ENCODE measurements at places on chromosomes 2 and 18.

DNA sequence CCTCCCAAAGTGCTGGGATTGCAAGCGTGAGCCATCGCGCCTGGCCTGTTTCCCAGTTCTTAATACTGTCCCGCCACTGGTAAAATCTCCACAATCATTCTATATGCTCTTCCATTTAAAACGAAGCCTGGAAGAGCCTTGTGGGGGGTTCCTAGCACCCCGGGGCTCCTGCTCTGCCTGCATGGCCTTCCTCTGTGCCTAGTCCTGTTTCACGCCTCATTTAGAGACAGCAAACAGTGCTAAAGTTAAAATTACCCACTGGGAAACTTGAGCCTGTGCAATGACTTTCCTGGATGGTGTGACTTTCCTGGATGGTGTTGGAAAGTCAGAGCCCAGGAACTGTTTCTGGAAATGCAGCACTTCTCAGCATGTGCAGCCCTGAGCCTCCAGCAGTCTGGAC is 55.0 kb downstream of the INPP5D start:
- DNase-seq: no peak

DNA sequence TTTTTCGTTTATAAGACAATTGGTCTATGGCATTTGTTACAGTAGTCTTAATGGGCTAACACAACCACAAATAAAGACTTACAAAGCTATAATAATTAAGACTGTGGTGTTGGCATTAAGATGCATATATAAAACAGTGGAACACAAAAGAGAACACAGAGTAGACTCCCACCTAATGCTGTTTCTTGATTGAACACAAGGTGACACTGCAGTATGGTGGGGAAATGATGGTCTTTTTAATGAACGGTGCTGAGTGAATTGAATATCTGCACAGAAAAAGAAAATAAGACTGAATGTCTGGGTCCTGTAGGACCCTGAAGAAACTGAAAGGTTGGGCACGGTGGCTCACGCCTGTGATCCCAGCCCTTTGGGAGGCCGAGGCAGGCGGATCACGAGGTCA is 1136.6 kb upstream of the NXPH2 start:
- no peak for DNase-seq

GRCh38 chr2:241853651-241854341 is 4.9 kb downstream of the PDCD1 start:
- DNase-seq: no peak

DNA sequence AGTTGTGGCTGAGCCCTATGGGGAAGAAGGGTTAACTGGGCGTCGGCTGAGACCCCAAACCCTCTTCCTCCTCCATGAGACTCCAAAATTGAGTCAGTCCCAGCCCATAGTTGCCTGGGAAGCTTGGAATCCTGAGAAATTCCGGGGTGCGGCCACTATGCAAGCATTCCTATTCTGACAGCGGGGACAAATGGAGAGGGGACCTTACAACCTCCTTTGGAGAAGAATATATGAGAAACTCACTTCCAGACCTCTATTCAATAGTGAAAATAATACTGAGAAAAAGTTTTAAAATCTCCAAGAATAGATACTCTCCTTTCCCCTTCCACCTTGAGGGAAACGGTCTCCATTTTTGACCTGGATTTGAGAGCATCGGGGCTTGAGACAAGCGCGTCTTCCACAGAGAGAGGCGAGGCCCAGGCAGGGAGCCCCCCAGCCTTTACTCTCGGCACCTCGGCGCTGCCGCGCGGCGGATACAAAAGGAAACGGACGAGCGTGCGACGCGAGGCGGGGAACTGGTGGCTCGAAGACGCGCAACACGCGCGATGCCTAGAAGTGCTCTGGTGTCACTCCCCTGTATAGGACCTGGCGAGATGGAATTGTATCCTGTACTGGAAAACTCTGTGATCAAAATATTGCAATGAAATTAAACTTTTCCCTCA is 11.1 kb downstream of the NR4A2 start:
- DNase-seq: no peak

DNA sequence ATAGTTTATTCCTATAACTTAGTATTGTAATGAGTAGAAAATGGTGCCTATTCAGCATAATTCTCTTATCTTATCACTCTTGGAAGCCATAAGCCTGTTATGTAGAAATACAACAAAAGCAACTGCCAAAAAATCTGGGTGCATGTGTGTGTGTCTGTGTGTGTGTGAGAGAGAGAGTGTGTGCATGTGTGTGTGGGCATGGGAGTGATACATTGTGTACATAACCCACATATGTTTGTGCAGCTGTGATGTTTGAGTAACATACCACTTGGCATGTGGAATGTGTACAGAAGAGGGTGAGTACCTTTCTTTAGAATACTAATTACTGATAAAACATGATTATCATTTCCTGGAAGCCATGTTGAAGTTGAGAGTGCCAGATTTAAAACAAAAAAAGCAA is 642.3 kb upstream of the SYT4 start:
- no peak for DNase-seq

- DNase-seq: no peak
These were observed 24.7 kb downstream of the CAB39 start for GRCh38 chr2:230737300-230737699.

DNA sequence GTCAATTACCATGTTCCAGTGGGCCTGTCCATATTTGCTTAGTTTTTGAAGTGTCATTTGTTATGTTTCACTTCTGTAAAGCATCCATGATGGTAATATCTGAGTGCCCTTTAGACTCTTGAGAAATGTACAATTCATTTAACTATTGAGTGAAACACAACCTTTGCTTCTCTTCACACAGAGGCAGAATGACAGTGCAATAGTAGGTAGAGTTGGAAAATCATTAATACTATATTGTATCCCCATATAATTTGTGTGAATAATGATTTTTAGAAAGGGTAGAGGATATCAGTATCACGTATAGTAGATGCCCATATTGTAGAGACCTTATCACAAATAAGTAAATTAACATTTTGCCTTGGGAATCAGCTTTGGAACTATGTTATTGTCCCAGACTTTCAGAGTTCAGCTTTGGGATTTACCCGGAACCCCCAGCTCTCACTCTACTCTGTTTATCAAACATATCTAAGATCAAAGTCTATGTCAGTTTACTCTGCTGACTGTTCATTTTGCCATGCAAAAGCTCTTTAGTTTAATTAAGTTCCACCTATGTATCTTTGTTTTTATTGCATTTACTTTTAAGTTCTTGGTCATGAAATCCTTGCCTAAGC is 172.7 kb upstream of the NOL4 start:
- no peak for DNase-seq

DNA sequence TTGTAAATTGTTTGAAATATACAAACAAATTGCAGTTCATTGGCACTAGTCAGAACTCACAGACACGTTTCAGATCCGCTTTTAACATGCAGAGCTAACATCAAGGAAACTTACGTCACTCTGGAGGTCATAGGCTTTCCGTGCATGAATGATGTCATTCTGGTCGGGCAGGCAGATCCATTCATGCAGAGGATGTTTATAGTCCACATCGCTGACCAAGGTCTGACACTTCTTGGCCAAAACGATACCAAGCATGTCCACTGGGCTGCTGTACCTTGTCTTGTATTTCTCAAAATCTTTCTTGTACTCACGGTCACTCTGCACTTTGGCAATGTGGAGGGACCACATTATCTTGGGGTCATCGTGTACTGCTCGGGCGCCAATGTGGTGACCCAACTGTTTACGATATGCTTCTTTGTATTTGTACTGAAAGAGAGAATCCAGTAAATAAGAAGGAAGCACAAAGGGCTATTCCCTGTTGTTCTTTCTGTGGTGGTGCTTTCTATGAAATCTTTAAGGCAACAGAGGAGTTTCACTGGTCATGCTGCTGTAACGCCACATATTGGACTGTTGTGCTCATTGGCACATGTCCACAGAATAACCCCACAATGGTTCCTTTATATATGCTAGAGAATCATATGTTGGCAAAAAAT is 114.8 kb downstream of the NEB start:
- DNase-seq: no peak

DNA sequence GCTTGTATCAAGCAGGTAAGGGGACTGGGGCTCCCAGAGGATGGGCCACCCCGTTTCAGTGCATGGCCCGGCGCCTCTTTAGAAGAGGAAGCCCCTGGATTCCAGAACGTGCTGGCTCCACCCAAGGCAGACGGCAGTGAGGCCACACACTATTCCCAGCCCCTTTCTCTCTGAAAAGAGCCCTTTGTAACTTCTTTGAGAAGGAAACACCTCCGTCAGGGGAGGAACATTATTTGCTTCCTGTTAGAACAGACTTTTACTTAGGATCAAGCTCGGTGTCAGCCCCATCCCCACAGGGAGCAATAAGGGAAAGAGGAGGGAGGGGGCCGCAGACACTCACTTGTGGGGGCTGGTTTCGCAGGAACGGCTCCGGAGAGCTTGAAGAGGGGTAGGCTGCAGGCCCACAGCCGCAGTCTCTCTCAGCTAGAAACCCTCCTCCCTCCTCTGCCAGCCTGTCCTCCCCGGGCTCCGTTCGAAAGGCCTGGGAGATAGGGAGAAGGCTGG is 49.6 kb upstream of the RMDN2 start:
- DNase-seq: no peak

DNA sequence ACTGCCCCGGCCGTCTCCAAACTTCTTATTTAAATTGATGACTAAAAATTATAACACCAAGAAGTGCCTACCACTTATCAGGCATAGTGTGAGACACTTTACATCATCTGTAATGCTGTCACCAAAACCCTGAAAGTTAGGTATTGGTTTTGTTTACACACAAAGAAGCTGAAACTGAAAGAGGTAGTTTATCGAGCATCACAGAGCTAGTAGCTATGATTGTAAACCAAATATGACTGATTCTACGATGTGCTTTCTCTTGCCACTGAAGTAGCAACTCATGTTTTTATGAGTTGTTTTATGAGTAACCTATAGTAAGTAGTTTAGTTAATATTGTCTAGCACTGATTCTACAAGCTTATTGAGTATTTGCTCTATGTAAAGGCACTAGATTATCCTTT is 31.5 kb downstream of the DYNC1I2 start:
- DNase-seq: no peak

DNA sequence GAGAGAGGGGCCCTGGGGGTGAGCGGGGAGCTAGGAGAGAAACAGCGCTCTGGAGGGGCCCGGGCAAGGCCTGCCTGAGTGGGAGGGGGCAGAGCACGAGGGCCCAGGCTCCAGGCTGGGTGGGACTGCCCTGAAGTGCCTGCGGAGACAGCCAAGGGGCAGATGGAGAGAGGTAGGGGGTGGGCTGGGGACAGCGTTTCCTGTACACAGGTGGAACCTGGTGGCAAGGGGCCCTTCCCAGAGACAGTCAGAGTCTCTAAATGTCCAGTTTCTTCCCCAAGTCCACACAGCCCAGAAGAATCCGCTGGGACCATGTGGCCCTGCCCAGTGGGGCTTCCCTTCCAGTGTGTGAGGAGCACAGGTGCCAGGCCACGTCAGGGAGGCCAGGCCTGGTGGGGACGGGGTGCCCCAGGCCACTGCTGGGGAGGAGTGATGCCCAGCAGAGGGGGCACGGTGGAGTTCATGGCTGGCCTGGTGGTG is 1.7 kb upstream of the GPR35 start:
- no peak for DNase-seq

GRCh38 chr2:35973132-35973736 is 382.3 kb upstream of the CRIM1 start:
- no peak for DNase-seq

DNA sequence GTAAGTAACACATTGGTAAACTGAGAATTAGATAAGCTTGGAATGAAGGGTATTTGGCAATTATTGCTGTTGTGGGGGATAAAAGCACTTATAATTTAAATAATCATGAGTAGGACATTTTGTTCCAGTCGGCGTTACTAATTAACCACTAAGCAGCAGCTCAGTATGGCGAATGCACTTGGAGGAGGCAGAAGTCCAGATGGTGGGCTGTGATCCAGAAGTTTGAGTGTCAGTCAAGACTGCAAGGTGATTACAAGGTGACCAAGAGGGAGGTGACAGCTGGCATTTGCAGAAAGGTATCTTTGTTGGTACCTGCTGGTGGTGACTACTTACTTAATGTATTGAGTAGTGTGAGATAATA is 643.6 kb upstream of the FAM98A start:
- no peak for DNase-seq

- peak; percentile 78 for DNase-seq
These were observed 812 bp upstream of the KCNG3 start for GRCh38 chr2:42494355-42495233.

DNA sequence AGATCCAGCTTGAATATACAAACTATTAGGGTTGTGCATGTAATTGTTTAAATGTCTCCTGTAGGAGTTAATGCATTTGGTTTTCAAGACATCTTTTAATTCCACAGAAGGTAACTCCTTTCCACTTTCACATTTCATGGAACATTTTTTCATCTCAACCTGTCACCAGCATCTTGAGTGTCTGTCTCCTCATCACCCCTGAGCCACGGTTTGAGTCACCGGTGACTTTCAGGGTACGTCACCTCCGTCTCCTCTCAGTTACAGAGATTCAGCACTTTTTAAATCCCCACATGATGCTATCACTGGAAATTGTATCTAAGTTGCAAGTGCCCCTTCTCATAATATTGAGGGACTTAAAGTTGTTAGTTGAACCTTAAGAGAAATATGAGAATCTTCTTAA is 25.3 kb downstream of the GPR55 start:
- no peak for DNase-seq

DNA sequence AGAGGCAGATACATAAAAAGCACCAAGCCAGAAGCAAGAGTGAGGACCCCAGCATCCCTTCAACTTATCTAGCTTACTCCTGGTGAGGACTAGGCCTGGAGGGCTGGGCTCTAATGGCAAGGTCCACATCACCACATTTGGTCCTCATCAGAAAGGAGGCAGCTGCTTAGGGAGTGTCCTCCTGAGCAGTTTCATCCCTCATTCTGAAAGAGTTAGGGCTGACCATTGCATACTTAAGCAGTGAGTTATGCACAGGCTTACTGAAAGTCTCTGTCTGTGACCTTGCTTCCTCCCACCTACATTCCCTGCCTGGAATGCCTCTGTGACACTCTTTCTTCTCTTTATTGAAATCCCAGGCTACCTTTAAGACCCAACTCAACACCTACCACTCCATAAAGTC is 301.8 kb upstream of the ACVR2A start:
- no peak for DNase-seq

DNA sequence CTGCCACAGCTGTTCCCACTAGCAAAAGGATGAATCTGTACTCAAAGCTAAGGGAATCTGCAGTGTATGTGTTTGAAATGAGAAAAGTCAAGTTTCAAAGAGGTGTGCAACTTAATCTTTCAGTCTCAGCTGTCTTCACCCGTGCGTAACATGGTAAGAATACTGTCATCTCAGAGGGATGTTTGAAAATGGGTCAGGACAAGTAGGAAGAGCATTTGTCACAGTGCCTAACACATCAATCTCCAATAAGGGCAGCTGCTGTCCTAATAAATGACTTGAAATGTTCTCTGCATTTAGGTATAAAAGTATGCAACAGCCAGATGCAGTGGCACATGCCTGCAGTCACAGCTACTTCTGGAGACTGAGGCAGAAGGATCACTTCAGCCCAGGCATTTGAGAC is 13.1 kb downstream of the ILKAP start:
- no peak for DNase-seq

GRCh38 chr2:166041613-166042012 is 86.2 kb downstream of the SCN1A start:
- DNase-seq: no peak

DNA sequence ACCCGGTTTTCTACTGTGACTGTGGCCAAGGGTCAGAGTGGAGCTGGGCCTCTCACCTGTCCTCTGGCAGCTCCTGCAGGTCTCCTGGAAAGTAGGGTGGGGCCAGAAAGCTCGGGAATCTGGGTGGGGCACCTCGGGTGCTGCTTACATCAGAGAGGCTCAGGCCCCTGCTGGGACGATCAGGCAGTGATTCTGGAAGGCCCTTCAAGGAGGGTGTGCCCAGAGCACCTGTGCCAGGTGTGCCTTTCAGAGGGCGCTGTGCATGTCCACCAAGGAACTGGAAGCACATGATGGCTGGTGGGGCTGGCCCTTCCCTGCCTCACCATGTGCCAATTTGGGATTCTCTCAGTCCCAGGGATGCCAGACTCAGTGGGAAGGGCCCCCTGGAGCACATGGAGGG is 44.0 kb downstream of the ATP6V1C2 start:
- DNase-seq: no peak
